ENCODE measurements at places on chromosomes 2 and 18. TPM values are rescaled to one million over a fixed set of nuclear protein-coding genes. Genes with fewer than 3 reads are reported as not detected.

Gene OSBPL6
- 3.8 TPM for total RNA-seq

DNA sequence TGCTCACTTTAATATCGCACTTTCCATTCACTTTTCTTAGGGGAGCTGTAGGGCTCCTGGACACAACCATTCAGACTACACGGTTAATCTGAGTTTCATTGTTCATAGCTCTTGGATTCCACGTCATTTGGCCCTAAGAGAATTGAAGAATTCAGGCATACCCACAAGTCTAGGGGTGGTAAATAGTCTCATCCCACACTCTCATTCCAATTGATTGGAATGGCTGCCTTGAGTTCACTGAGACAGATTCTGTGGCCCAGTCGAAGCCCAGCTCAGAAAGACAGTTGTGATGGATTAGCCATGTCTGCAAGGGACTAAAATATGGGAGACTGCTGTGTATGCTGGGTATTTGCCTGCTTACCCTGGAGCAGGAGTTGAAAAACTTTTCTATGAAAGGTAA lies 124.6 kb downstream of the TFCP2L1 start:
- DNase-seq = no peak

DNA sequence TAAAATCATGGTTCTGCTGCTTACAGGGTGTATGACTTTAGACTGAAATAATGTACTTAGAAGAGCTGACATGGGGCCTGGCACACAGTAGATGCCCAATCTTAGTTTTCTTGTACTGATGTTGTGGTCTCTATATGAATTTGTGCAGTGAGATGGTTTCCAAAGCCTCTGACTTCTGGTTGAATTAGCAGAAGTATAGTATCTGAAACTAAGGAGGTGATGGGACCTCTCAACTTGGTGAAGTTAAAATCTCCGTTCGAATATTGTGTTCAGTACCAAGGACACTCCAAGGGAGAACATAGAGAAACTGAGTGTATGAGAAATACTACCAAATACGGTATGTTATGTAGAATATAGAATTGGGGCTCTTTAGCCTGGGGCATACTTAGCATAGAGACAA lies 120.9 kb downstream of the ANTXR1 start:
- no peak for DNase-seq

- peak; percentile 92 for DNase-seq
Observed at GRCh38 chr2:106956879-106957278, 70.9 kb upstream of the ST6GAL2 start.

GRCh38 chr18:36545821-36546427 lies 248.4 kb downstream of the FHOD3 start:
- no peak for DNase-seq

GRCh38 chr2:133167990-133168389 lies 400.3 kb downstream of the NCKAP5 start:
- peak; percentile 5 for DNase-seq

DNA sequence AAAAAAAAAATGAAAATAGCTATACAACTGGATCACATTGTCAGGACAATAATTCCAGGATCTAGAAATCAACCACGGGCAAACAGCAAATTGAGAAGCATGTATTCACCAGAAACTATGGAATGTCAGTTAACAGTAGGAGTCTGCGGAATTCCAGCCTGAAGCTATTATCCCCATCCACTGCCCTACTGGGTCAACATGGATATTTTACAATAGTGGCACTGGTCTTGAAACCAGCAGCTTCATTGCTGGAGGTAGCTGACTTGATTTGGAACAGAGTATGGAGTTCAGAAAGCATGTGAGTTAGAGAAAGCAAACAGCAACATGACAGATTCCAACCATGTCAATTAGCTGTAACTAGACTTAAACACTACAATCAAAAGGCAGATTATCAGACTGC lies 55.7 kb upstream of the PDE1A start:
- DNase-seq = no peak

Gene OBSL1
- total RNA-seq = 45.3 TPM

DNA sequence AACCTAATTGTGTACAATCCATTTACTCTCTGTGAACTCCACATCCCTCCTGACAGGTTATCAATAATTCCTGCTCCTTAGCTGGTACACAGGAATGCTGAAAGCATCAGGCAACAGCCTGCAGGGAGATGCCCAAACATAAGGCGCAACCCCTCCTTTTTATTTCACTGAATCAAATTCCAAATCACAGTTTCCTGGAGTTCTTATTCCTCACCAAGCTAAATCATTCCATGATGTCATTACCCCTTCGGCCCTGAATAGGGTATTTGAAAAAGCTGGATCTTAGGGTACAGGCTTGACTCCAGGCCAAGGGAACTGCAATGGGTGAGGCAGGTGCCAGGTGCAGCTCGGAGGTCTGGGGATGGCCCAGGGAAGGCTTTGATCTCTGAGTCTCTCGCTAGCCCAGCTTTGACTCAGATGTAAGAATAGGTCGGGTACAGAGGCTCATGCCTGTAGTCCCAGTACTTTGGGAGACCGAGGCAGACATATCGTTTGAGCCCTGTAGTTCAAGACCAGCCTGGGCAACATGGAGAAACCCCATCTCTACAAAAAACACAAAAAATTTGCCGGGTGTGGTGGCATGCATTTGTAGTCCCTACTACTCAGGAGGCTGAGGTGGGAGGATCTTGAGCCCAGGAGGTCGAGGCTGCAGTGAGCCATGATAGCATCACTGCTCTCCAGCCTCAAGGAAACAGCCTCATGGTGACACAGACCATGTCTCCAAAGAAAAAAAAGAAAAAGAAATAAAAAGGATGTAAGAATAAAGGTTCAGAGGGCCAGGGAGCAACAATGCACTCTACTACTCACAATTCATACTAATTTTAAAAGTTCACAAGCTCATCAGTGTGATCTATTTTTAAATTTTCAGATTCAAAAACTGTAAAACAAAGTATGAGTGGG lies 6.8 kb downstream of the FHL2 start:
- DNase-seq = no peak

- no peak for DNase-seq
Observed at GRCh38 chr2:37698931-37699481, 27.6 kb upstream of the CDC42EP3 start.

Gene SERPINB8
- total RNA-seq = 29.9 TPM

DNA sequence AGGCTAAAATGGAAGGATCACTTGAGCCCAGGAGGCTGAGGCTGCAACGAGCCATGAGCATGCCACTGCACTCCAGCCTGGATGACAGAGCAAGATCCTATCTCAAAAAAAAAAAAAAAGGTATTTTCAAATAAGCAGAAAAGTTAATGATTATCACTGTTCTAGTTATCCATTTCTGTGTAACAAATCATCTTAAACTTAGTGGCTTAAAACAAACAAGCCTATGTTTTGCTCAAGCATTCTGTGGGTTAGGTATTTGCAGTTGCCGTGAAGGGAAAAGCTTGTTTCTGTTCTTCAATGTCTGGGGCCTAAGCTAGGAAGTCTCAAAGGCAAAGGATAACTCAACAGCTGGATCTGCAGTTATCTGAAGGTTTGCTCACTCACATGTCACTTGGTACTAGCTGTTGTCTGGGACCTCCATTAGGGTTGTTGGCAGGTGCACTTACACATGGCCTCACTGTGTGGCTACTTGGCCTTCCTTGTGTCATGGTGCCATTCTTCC lies 14.1 kb downstream of the MFF start:
- DNase-seq = no peak

DNA sequence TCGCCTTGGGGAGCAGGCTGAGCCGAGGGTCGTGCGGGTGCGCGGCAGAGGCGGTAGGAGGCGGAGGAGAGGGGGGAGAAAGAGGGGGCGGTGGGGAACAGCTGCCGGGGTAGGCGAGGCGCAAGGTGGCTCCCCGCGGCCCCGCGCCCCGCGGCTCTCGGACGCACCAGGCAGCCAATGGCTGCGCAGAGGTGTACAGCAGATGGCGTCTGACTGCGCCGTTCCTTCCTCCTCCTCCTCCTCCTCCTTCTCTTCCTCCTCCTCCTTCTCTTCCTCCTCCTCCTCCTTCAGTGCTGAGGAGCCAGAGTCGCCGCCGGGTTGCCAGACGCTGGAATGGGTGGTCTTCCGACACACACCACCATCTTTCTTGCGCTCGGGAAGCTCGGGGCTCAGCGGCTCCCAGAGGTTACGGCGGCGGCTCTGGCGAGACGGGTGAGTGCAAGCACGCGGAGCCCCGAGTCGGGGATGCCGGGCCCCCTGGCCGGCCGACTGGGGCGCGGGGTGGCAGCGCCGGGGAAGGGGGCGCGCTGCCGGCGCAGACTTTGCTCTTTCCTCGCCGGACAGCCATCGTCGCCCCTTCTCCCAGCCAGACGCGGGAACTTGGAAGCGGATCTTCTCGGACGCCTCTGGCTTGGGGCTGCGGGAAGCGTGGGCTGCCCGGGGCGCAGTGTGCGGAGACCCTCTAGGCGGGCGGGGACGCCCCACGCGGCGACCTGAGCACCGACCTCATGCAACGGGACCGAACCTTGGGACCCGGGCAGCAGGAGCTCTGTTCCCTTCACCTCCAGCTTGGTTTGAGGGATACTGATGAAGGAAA lies at the start of gene THSD7B:
THSD7B (plus strand) TSS at position 290 of the 817 bp plus-strand sequence. CDS start 116,634 bp downstream, outside the sequence.
- DNase-seq = no peak

Gene UGT1A3
- not detected for total RNA-seq

- no peak for DNase-seq
Observed at GRCh38 chr2:159976527-159977160, 85.8 kb downstream of the PLA2R1 start.

DNA sequence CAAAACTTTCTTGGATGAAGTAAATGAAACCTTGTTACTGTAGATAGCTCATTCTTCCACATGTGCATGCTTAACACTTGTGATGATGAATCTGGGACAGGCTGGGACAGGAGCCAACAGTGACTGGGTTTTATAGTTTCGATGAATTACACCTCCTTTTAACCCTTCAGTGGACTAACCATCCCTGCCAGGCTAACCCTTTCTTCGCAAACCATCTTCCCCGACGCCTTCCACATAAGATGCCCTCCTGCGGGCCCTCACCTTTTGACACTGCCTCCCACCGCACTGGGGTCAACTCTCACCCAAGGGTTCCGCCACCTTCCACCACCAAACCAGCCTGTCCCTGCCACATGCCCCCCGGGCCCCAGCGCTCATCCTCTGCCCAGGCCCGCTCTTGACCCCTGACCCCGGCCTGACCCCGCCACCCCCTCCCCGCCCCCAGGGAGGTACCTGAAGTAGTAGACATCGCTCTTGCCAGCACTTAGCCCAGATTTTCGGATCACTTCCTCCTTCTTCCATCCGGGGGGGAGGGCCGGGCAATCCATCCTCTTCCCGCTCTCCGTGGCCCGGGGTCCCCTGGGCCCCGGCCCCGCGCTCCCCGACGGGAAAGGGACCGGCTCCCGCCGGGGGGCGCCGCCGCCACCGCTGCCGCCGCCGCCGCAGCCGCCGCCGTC lies 764 bp downstream of the MBD2 start:
- peak; percentile 77 for DNase-seq

Gene GPR45
- not detected for total RNA-seq

- DNase-seq = peak; percentile 38
Observed at GRCh38 chr2:88181511-88181910, 11.4 kb downstream of the THNSL2 start.

DNA sequence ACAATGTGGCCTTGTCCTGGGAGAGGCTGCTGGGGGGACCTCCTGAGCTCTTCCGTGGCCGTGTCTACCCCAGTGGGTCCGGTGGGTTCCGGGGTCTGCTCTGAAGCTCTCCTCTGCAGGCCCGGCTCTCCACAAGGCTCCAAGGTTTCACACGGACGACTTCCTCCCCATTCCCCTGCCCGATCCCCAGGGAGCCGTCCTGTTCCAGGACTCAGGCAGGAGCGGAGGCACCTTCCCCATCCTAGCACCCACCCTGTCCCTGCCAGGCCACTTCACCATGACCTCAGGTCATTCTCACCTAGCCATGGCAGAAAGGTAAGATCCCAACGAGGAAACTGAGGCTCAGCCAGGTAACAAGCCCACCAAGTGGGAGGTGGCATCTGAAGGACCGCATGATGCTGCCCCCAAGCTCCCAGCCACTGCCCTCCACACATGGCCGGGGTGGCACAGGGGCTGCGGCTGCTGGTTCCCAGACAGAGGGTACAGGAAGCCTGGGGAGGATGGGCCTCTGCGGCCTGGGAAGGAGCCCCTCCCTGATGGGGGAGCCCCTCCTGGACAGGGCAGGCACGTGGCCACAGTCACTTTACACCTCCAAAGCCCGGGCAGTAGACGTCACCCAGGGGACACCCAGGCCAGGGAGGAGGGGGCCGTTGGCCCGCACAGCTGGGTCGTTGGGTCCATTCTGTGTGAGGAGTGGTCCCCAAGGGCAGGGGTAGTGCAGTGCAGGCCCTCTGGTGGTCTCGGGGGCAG lies 274.0 kb downstream of the NDUFA10 start:
- no peak for DNase-seq

DNA sequence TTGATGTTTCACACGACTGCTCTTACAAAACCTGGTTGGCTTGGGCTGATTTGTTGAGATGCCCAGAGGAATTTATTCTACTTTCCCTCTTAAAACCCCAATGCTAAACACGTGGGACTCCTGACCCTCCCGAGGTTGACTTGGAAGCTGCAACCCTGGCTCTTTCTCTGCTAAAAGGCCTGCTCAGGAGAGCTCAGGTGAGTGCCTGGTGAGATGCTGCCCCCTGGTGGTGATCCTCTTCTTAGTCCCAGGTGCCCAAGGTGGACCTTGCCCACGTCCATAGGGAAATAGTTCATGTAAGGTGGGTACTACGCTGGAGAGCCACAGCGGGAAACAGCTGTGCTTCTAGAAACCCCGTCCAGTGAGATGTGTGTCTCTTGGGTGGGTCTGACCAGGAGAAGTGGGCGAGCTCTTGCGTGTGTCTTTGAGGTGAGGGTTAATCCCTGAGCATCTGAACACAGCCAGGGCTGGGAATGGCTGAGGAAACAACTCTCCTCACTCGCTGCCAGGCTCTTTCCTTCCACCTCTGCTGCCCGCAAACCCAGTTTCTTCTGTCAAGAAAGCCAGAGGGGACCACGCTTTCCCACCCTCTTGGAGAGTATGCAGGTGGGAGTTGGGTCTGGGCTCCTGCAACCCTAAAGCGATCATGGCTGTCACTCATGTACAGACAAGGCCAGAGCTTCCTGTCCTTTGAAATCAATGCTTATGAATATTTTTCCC lies 25.5 kb upstream of the PXDN start:
- DNase-seq = peak; percentile 88

DNA sequence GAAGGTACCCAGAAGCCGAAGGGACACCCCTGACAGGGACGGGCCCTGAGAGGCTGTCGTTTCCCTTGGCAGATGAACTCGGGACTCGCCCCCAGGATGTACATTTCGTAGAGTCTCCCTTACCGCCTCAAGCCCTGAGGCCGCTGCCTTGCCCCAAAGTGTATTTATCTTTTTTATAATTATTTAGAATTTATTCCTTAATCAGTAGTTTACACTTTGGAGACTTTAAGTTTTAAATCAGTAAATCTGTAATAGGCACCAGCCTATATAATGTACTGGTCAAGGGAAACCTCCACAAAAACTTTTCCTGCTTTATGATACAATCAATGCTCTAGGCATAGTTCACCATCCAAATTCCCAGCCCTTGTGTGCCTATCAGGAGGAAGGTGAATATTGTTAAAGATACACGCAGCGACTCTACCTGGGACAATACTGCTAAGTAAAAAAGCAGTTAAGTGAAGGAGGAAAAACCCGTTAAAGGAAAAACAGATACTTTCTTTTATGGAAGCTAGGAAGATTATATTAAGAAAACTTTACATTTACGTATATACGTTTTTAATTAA lies 848 bp downstream of the VRK2 start:
- no peak for DNase-seq
